Activated CD4-positive, alpha-beta T cell treated with anti-CD3 and anti-CD28 coated beads, Interleukin-2, amount 10 ng/mL, durations not matched to agents 24 days and 14 days (primary cell): ENCODE measurements at places on chromosomes 5 and 9. TPM values are rescaled to one million over a fixed set of nuclear protein-coding genes. Genes with fewer than 3 reads are reported as not detected.

The OTP gene
- total RNA-seq: not detected in 2 replicates

The SLC34A1 gene
- total RNA-seq: not detected in 2 replicates

The ZFP37 gene
- total RNA-seq: 0.30 and 0.33 TPM in 2 replicates

The TMEM171 gene
- total RNA-seq: not detected in 2 replicates

The ADRA1B gene
- not detected in 2 replicates for total RNA-seq

The SLC25A2 gene
- 0.14 and 0.23 TPM in 2 replicates for total RNA-seq

The SH3GL2 gene
- not detected in 2 replicates for total RNA-seq

The ADAMTSL2 gene
- not detected in 2 replicates for total RNA-seq

The PCDHGB3 gene
- 0.40 and 0.49 TPM in 2 replicates for total RNA-seq

The GSN gene
- total RNA-seq: 1.4 and 1.5 TPM in 2 replicates
